Upper lobe of right lung (tissue), 1 donor: ENCODE measurements at places on chromosomes 11 and 22.

- DNase-seq = no peak
Observed at GRCh38 chr22:17523925-17524324, 39.4 kb upstream of the SLC25A18 start.

- no peak for DNase-seq
Observed at GRCh38 chr22:25701056-25701780, 40.8 kb upstream of the MYO18B start.

DNA sequence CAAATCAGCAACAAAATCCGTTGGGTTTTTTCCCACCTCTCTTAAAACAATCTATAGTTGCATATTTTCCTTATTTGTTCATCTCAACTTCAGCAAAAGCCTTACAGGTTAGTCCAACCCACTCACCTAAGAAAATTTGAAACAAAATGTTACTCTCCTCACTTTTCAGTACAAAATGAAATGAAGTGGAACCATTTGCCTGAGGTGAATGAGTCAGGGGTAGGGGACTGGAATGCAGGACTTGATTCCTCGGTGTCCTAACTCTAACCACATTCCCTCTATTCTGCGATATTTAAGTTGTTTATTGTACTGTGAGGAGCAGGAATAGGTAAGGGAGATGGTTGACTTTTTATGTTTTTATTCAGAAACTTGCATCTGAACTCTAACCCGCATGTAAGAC is 16.4 kb downstream of the ATP5MG start:
- DNase-seq = no peak

GRCh38 chr11:73461335-73461840 is 85.2 kb downstream of the RELT start:
- DNase-seq = no peak

- DNase-seq = no peak
Observed at GRCh38 chr11:18927550-18928322, 11.5 kb downstream of the MRGPRX1 start.

DNA sequence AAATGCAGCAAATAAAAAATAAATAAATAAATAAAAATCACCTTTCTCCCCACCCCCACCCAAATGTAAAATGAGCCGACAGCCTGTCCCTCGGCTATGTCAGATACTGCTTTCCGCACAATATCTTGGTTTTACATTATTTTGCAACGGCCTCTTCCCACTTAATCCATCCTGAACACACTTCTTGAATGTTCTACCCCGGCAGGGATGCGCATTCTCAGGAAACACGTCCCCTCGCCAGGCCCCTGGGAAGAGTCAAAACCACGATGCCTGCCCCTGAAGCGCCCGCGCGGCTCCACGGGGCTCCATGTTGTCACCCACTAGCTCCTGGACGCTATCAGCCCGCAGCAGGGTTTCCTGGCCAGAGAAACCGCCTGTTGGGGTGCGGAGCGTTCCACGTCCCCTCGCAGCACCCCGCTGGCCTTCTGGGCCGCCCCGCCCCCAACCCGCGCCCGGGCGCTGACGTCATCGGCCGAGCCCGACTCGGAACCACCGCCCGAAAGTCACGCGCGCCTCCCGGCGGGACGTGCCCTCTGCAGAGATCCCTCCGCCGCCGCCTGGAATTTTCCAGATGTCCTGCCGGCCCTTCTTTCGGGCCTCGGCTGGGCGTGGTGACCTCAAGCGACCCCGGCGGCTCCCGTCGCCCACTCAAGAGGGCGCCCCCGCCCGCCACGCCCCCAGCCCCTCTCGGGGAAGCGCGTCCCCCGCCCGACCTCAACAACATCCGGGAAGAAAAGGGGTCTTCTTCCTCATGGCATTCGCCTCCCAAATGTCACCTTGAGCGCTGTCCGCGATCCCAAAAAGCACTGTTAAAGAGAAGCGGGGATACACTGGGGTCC is 585 bp upstream of the NEAT1 start:
- DNase-seq = peak; percentile 100

DNA sequence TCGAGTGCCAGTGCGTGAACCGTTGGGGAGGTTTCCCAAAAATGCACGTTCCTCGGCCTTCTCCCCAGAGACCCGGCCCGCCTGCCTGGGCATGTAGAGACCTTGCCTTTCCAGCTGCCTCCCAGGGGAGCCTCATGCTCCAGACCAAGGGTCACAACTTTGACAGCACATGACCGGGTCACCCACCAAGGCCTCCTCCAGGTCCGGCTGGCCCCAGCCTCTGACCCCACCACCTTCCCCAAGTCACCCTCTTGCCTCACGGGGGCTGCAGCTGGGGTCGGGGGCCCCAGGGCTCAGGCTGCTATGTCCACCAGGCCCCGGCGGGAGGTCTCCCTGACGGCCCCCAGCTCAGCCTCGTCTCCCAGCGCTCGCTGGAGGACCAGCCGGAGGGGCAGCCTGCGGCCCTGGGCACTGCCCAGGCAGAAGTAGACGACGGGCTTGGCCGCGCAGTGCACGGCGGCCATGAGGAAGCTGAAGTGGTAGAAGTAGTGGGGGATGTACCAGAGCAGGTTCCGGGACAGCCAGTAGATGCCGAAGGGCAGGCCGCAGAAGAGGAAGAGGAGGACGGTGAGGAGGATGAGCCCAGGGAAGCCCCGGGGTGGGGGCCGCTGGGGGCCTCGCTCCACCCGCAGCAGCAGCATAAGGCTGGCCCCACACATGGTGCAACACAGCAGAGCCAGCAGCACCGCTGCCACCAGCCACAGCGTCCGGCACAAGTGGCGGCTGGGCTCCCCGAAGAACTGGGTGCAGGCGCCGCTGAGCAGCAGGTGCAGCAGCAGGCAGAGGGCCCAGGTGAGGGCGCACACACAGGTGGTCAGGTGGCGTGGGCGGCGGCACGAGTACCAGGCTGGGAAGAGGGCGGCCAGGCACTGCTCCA is 4.4 kb downstream of the MRGPRE start:
- peak; percentile 63 for DNase-seq

DNA sequence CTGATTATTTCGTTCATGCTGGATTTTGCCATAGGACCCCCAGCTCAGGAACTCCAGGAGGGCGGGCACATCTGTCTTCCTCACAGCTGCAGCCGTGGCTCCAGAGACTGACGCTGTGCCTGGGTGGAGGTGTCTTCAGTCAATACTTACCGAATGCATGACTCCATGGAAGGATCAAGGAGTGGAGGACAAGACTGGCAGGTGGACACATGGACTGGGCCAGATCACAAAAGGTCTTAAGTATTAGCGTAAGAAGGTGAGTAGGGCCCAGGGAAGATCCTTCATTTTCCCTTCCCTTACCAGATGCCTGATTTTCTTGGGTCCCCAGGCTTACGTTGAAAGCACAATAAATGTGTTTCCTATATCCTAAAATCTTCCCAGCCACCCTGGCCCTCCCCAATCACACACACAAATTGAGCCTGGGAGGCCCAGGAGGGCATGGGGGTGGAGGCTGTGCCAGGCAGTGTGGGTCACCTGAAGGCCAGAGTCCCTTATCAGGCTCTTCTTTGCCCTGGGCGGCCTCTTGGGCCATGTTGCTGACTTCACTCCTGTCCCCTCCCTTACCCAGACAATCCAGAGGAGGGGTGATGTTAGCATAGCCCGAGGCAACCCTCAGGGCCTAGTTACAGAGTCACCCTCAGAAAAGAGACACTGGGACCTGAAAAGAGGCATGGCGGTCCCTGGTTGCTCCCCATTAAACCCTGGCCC is 56.4 kb downstream of the CYTH4 start:
- no peak for DNase-seq

DNA sequence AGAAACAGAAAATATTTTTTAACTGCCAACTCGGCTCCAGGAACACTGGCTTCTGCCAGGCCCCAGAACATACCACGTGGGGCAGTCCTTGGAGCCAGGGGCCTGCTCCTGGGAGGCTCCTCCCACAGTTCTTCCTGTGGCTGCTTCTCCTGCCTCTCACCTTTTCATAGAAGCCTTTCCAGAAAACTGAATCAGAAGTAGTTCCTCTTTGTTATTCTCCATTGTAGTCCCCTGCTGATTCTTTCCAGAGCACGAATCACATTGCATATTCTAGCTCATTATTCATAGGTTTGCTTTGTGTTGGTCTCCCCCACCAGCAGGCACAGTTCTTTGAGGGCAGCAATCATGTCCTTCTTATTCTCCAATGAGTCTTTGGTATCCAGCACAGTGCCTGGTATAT is 106.0 kb downstream of the EFCAB6 start:
- DNase-seq = no peak

DNA sequence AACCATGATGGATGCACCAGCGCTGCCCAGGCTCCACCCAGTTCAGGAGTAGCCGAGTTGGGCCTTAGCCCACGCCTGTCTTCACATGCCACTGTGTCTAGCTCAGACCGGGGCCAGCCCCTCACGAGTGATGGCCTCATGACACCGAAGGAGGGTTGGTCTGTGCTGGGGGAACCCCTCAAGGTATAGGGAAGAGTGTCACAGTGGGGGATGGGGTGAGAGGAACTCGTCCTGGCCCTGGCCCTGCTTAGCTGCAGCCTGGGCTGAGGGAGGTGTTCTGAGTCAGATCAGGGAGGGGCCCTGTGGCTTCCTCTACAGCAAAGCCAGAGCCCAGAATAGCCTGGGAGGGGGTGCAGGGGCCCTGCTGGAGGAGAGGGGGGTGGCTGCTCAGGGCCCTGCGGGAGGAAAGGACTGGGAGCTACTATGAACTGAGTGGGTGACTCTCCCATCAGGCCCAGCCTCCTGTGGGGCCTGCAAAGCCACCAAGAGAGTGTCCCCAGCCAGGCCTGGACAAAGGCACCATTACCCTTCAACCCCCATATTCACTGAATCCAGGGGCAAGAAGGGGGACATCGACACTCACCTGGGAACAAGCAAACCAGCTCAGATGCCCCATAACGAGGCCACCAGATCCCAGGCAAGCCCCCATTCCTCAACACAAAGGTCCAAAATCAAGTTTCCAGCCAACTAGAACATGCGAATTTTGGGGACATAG is 41.2 kb downstream of the IGLL5 start:
- no peak for DNase-seq

DNA sequence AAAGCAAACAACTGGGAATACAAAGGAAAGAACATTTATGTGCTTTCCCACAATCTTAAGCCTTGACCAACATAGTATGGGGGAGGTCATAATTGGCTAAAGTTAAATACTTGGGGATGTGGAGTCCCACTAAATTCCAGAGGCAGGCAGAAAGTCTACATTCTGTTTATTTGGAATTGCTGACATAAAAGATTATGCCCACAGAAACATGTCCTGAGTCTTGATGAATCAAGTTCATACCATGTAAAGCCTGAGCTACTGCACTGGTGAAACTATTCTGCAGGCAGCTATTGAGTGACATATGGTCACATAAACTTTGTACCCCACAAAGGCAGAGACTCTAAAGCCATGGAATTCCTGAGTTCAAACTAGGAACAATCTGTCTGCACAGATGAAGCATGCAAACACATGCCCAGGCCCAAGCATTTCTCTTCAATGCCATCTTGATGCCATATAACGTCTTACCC is 69.9 kb upstream of the CHRM4 start:
- no peak for DNase-seq

- DNase-seq = peak; percentile 59
Observed at GRCh38 chr22:28034760-28035401, 115.8 kb upstream of the PITPNB start.

GRCh38 chr11:72589802-72590761 is 84.1 kb downstream of the PDE2A start:
- peak; percentile 74 for DNase-seq

DNA sequence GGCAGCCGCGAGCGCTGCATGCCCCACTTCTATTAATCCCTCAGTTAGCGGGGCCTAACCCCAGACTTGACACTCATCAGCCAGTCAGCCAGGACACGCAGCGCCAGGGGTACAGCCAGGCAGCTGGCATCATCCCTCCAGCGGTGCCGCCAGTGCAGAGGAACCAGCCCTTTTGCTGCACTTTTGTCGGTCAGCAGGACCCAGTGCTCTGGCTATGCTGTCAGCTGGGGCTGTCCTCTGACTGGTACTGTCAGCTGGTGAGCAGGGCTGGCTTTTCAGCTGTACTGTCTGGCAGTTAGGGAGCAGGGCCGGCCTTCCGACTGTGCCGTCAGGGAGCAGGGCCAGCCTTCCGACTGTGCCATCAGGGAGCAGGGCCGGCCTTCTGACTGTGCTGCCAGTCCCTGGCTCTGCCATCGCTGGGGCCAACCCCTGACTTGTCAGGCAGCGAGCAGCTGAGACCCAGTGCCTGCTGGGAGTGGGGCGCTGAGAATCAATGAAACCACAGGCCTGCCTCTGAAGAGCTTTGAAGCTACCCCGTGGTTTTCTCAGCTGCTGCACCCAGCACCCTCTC is 115.4 kb downstream of the KIAA1671 start:
- DNase-seq = no peak

GRCh38 chr11:88604260-88604659 is 266.7 kb upstream of the CTSC start:
- no peak for DNase-seq

GRCh38 chr11:110093407-110094297 is 460 bp downstream of the ZC3H12C start:
- DNase-seq = peak; percentile 82

DNA sequence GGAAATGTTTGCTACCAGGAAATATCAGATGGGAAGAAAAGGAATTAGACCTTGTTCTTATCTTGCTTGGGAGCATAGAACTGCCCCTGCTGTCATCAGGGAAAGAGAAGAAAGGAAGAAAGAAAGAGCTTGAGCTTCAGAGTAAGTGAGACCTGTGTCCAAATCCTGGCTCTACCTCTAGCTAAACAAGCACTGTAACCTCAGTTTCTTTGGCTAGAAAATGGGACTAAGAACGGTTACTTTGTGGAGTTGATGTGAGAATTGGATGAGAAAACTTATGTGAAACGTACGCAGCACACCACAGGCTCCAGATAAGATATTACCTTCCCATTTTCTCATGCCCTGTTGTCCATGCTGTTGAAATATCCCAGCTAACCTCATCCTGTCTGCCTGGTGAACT is 57.1 kb upstream of the CREB3L1 start:
- DNase-seq = no peak

GRCh38 chr22:50360578-50360977 is 17.5 kb downstream of the PPP6R2 start:
- DNase-seq = no peak

DNA sequence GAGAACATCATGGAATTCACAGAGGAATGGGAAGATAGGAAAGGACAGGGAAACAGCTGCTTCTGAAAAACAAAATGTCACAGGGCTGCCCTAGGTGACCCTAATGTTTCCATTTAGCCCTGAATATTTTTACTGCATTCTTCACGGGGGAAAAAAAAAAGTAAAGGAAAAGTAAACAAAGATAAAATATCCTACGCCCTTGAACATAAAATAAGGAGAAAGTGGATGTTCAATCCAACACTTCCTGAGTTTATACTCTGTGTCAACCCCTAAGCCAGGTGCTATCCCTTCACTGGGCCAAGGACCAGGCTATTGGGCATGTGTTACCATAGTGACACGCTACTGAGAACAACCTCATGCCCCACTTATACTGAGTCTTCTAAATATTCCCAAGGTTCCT is 84.7 kb downstream of the FAM76B start:
- no peak for DNase-seq

DNA sequence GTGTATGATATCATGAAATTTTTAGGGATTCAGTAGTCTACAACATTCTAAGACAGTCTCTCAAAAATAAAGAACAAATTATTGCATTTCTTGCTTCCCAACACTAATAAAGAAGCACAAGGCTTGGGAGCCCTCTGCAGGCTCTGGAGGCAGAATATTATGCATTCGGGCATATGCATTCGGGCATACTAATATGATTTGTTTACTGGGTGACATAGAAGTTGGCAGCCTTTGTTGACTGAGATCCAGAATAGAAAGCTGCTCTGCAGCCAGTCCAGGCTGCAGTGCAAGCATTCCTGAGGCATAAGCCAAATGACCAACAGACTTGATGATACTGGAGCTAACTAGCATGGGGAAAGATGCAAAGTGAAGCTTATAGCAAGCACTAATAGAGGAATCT is 945.5 kb downstream of the OPCML start:
- no peak for DNase-seq

- DNase-seq = no peak
Observed at GRCh38 chr11:122811721-122812120, 26.6 kb upstream of the CRTAM start.
